ENCODE measurements at places on chromosomes 2 and 18.

DNA sequence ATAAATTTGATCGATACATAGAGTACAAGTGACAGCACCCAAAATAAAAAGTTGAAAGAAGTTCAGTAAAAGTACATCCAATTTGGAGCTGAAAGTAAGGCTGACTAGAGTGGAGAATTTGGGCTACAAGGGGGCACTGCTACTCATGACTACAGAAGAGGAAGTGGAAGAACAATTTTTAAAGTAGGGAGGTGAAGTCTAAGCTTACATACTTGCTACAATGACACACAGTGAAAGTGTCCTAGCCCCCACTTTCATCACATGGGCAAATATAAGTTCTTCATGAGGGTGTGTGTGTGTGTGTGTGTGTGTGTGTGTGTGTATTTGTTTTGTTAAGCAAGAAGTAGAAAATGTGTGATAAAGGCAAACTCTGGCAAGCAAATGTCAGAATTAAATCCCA is 45.7 kb downstream of the MAP3K2 start:
- no peak for DNase-seq

GRCh38 chr2:234366891-234367290 is 130.0 kb downstream of the ARL4C start:
- DNase-seq = peak; percentile 28

GRCh38 chr2:134078354-134078753 is 175.5 kb upstream of the MGAT5 start:
- DNase-seq = no peak

DNA sequence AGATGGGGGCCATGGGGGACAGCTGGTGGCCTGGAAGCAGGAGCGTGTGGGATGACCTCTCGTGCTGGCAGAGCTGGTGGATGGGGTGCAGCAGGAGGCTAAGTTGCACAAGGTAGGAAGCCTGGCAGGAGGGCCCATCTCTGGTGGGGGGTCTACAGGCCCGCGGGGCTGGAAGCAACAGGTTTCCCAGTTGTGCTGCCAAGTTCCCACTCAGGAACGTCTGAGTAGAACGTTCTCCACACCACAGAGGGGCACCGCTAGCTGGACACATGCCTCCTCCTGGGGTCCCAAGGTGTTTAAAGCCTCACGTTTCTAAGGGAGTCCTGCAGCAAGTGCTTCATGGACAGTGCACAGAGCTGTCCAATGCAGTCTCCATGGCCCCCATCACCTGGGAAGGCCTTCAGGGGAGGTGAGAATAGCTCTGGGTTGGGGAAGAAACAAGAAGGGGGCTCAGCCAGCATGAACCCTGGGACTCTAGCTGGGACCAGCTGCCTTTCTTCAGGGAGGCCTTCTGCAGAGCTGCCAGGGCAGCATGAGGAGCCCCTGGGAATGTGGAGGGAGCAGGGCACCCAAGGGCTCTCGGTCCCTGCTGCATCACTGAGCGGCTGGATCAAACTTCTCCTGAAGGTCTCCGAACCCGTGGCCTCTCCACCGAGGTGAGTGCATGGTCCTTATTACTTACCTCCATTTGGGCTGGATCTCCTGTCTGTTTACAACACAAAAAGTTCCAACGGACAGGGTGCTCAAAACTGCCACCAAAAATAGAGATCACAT is 80.0 kb downstream of the TWIST2 start:
- no peak for DNase-seq

- DNase-seq = no peak
These were observed 119.5 kb upstream of the MCFD2 start for GRCh38 chr2:47034973-47035609.

- no peak for DNase-seq
These were observed 61.1 kb downstream of the SMCHD1 start for GRCh38 chr18:2716394-2717326.

- DNase-seq = no peak
These were observed 184.0 kb upstream of the CHAC2 start for GRCh38 chr2:53583583-53583982.

DNA sequence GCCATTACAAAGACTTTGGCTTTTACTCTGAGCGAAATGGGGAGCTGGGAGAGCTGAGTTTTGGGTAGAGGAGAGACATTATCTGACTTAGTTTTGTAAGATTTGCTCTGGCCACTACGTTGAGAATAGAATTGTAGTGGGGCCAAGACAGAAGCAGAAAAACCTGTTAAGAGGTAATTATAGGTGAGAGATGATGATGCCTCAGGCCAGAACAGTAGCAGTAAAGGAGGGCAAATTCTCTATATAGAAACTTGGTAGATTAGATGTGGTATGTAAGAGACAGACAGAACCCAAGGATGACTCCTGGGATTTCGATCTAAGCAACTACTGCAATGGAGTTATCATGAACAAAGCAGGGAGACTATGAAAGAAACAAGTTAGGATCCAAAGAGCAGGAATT is 17.4 kb upstream of the CREB1 start:
- no peak for DNase-seq

DNA sequence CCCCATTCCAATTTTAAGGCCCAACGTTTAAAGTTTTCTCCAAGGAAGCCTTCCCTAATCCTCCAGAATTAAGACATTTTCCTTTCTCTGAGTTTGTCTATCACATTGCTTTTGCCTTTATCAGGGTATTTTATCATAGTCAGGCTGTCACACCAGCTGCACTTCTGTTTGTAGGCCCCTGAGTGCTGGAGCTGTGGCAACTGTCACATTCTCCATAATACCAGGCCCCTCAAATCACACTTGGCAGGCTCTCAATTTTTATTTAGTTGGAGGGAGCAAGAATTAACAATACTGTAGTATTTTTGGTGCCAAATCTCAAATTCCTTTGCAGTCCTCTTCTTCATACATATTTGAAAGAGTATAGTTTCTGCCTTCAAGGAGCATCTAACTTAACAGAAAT is 122.2 kb downstream of the FSHR start:
- DNase-seq = no peak

- DNase-seq = no peak
These were observed 79.4 kb upstream of the TMEM200C start for GRCh38 chr18:5974696-5975095.

GRCh38 chr2:120245520-120246332 is 6.9 kb upstream of the RALB start:
- peak; percentile 80 for DNase-seq

DNA sequence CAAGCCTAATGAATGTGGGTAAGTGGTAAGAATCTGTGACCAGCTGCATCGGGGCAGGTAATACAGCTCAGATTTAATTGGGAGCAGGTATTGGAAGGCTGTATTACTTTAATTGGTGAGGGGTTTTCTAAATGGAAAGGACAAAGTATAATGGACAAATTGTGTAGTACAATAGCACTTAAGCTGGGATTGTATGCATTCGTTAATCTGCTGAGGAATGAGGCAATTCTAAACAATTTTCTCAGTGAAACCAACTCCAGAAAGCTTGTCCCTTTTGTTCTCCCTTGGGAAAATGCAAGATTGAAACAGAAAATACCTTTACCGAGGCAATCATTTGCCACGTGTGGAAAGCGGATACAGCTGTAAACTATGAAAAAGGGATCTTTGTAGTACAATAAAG is 801.6 kb upstream of the POU3F3 start:
- DNase-seq = no peak

- DNase-seq = peak; percentile 32
These were observed 7.7 kb downstream of the PSD4 start for GRCh38 chr2:113181258-113182051.

DNA sequence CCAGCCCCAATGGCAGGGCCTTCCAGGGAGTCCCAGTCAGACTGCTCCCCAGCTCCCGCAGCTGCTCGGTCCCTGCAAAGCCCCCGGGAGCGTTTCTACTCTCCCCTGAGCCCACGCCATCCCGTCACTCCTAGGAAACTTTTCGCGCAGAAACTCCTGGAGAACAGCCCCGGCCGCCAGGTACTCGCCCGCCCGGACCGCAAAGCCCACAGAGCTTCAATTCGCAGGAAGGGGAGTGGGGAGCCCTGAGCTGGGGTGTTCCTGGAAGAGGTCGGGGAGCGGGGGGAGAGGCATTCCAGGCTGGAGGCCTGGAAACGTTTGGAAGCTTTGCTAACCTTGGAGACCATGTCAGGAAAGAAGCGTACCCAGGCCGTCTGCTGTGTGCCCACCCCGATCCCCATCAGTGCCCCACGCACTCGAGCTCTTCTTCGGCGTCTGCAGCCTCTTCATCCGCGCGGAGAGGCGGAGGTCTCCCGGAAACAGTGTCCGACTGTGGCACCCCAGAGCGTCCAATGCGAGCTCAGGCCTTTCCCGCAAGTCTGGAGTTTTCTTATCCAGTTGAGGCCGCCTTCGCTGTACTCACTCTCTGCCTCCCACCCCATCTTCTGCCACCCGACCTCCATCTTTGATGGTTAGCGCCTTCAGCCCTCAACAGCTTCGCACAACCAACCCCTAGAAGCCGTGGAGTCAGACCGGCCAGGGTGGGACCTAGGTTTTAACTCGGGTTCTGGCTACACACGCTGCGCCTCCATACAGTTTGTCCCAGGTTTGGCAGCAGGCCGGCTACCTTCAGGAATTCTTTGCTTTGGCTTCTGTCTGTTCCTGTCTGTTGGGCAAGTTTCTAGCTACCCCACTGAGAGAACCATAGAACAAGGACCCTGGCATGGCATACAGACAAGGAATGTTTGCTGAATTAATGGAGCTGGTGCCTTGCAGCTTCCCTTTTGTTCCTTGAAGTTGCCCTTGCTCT is 3.7 kb downstream of the PCGF1 start:
- DNase-seq = no peak

DNA sequence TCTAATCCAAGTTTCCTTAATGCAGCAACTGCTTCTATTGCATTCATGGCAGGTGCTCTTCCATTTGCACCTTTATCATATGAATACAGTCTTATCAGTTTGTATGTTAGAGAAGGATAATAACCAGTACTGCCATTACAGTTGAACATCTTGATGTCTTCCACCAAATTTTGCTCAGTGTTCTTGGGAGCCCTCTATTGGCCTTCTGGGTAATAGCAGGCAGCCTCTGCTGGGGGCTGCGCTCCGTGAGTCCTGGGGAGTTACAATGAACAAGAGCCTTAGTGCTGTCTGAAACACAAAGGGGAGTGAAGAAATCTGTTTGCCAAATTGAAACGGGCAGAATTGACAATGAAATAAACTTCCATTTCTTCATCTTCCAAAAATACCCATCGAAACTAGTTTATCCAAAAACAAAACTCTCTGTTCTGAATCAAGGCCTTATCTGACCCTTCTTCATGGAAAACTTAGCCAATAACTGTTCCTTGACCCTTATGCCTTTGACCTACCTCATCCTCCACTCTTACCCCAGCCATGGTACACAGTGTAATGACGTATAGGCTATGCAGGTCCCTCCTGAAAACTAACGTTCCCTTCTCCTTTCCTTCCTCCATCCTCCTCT is 79.9 kb downstream of the ALK start:
- no peak for DNase-seq

- DNase-seq = no peak
These were observed 145.4 kb downstream of the LPIN1 start for GRCh38 chr2:11891671-11892440.

- DNase-seq = no peak
These were observed 174.4 kb downstream of the ACOXL start for GRCh38 chr2:110906613-110907298.

DNA sequence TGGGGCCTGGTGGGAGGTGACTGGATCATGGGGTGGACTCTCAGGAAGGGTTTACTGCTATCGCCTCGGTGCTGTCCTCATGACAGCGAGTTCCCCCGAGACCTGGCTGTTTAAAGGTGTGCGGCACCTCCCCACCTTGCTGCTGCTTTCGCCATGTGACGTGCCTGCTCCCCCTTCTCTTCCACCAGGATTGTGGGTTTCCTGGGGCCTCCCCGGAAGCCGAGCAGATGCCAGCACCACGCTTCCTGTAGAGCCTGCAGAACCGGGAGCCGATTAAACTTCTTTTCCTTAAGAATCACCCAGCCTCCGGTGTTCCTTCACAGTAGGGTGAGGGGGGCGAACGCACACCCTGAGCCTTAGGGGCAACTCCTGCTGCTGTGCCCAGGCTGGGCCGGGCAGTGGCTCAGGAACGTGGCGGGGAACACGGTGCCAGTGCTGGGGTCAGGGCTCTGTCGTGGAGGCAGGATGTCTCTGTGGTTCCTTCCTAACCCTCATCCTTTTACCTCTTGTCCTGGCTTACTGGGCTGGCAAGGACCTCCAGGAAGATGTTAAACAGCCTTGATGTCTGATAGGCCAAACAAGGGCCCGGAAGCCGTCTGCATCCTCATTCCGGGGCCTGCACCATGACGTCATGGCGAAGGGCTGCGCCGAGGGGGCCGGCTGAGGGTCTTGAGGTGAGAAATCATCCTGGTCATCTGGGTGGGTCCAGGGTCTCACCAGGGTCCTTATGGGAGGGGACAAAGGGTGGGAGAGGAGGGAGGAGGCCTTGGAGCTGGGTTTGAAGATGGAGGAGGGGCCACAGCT is 12.7 kb downstream of the NEU4 start:
- no peak for DNase-seq

GRCh38 chr2:39246382-39246980 is 2.7 kb upstream of the CDKL4 start:
- DNase-seq = no peak

GRCh38 chr2:64989982-64990614 is 899 bp downstream of the SLC1A4 start:
- DNase-seq = no peak

Measured in NCI-H510A (cell line).